ENCODE measurements at places on chromosomes 6 and 20.

- peak; percentile 68 for DNase-seq
These were observed 206.0 kb downstream of the CDC5L start for GRCh38 chr6:44593539-44593944.

DNA sequence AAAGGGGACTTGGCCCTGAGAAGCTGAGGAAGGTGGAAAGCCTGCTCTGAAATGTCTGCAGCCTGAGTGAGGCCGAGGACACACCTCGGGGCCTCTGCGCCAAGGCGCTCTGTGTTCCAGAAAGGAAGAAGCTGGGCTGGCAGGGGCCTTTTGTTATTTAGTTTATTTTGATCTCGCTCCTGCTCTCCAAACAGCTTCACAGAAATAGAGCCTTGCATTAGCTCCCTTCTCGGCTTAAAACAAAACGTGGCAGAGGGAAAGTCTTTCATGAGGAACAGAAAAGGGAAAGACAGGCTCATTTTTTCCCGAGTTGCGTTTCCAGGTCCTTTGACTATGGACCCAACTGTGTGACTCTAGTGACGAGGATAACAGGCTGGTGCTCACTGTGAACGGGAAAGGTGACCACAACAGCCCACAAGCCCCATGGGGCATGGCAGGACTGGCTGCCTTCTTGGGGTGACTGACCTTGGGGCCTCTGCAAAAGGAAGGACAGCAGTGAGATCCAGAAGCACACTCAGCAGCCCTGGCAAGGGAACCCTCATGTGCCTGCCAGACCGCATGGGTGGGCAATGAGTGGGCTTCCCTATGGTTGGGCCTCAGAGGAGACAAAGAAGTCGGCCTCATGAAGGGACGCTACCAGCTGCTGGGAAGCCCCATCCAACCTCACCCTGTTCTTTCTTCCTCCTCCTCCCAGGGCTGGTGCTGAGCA lies 18.7 kb downstream of the LEMD2 start:
- no peak for DNase-seq

DNA sequence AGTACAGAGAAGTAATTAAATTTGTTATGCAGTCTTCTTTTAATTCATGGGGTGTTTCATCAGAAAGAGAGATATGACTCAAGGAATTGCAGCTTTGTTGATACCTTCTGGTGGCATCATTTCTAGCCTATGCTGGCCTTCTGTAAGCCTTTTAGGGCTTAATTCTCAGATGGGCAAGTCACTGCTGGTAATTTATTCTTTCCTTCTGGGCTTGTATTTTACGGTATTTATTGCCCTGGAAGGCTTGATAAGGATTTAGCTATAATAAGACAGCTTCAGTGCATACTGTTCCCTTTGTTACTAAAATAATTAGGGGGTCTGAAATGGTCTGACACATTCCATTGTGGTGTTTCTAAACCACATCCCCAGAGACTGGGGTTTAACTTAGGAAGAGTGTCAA lies 57.9 kb upstream of the EMILIN3 start:
- DNase-seq: no peak

DNA sequence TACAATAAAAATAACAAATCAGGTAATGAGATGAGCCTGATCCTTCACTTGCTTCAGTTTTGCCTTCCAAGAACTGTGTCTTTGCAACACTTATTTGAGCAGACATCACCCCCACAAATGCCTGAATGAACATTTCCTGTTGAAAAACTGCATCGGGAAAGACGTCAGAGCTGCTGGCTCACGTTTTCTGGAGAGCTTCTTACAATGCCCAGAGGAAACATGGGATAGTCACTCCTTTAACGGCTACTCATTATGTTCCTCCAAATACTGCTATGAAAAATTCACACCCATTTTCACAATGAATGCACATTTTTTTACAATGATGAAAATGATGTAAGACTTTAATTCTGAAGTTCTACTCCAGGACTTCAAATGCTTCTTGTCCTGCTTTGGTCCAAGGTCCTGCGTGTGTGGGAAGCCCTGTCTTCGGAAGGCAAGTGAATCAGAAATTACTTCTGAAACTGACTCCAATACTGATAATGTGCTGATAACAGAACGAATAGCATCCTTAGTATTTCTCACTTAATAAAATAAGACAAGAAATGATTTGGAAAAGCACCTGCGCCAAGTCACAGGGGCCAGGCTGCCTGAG lies 238.0 kb downstream of the ANKRD60 start:
- DNase-seq: no peak

- DNase-seq: no peak
These were observed 100.5 kb downstream of the PLCB4 start for GRCh38 chr20:9169409-9169808.

DNA sequence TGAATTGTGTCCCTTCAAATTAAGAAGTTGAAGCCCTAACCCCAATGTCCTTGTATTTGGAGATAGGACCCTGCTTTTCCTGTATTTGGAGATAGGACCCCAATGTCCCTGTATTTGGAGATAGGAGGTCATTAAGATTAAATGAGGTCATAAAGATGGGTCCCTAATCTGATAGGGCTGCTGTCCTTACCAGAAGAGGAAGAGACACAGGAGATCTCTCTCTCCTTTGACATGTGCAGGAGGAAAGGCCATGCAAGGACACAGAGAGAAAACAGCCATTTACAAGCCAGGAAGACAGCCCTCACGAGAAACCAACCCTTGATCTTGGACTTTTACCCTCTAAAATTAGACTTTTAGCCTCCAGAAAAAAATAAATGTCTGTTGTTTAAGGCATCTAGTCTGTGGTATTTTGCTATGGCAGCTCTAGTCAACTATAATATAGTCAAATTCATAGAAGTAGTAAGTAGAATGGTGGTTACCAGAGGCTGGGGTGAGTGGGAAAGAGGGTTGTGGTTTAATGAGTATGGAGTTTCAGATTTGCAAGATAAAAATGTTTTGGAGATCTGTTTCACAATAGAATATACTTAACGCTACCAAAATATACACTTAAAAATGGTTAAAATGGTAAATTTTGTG lies 59.3 kb downstream of the UBE3D start:
- DNase-seq: no peak

DNA sequence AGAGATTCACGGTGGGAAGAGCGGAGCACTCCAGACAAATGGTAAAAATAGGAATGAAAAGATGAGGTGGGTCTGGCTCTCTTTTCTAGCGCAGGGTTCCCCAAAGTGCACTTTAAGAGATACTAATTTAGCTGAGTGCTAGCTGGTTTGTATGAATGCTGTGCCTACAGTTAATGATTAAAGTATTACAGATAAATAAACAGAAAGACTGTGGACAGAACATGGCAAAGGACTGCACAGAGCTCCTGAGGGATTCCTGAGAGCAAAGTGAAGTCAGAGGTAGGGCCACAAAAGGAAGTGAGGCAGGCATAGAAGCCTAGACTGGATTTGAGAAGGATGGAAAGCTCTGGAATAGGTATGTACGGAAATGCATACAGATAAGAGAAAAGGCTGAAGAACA lies 114.5 kb downstream of the INSM1 start:
- no peak for DNase-seq

DNA sequence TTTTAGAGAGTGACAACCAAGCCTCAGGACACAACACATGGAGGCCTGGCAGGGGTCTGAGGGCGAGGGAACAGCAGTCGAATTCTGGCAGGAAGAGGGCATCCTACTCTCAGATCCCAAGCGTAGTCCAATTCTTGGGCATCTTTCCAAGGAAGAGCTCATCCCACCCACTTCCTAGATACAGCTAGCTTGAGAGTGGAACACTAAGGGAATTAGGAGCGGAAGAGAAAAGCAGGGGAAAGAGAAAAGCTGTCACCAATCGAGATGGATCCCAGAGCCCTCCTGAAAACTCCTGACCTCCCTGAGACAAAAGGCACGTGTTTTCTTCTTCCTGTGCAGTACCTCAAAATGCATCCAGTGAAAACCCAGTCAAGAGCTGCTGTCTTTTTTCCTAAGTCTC lies 67.1 kb downstream of the GFOD1 start:
- DNase-seq: no peak

DNA sequence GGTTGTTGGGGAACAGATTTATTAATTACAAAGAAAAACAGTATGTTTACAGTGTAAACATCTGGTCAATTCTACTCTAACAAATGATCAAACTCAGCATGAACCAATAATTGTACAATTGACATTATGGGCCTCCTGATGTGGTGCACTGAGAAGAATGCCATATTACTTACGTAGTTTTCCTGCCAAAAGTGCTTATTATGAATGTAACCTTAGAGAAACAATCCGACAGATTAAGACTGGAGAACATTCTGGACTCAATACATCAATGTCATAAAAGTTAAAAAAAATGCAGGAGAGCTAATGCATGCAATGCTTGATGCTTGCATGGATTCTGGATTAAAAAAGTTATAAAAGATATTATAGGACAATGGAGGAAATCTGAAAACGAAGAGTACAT lies 69.0 kb downstream of the LYRM4 start:
- no peak for DNase-seq

- no peak for DNase-seq
These were observed 11.1 kb upstream of the SLC4A11 start for GRCh38 chr20:3250091-3250504.

- DNase-seq: no peak
These were observed 313.1 kb downstream of the TRDN start for GRCh38 chr6:123323452-123324329.

DNA sequence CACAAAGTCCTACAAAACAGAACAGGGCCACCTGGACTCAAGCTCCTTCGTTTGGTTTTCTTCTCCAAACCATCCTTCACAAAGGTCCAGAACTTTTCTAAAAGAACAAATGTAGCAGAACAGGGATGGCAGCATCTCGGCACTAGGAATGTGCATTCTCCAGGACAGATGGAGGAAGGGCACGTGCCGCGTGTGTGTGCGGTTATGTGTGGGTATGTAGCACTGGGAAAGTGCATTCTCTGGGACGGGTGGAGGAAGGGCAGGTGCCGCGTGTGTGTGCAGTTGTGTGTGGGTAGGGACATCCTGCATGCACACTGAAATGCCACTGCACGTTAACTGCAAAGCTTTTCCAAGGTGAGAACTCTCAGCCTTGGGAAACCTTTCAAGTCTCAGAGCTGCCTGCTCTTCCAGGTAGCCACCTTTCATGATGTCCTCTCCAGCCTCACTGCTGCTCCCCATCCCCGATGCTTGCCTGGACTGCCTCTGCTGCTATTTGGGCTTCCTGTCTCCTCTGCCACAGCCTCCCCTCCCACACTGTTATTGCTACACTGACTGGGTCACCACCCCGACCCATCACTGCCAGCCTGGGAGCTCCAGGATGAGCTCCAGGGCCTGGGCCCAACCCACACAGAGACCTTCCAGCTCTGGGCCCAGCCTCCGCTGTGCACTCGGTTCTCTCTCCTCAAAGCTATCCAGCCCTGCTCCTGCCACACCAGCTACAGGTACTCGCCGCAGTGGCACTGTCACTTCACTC lies 47.6 kb downstream of the EZR start:
- no peak for DNase-seq

DNA sequence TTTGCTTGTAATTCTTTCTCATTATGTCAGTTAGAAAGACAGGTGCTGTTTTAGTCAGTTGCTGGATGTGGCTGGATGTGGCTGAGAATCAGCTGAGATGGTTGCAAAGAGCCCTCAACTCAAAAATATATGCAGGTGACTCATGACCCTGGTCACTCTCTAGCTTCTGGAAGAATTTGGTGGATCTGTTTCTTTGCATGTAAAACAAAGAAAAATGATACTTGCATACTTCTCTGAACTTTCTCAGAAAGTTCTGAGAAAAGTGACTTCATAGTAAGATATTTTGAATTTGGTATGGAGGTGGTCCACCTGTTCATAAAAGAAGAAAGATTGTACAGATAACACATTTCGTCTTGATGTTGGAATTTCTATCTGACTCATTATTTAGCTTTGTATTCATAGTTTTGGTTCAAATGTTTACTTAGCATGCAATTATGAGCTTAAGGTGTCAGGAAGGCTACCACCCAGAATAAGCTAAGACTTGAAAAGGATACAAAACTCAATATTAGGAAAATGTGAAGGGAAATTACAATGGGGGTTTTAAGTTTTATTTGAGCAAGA lies 163.2 kb upstream of the OLIG3 start:
- DNase-seq: no peak

- no peak for DNase-seq
These were observed 224.2 kb downstream of the ARHGAP18 start for GRCh38 chr6:129485746-129486145.

GRCh38 chr20:53181866-53182376 lies 209.8 kb downstream of the TSHZ2 start:
- no peak for DNase-seq

GRCh38 chr6:150894935-150895552 lies 29.5 kb downstream of the MTHFD1L start:
- DNase-seq: no peak
